NCI-H1694 (cell line): ENCODE measurements at places on chromosomes 1 and 21.
A peak's percentile ranks its signal among the peaks of the same experiment; 100 is the strongest.

DNA sequence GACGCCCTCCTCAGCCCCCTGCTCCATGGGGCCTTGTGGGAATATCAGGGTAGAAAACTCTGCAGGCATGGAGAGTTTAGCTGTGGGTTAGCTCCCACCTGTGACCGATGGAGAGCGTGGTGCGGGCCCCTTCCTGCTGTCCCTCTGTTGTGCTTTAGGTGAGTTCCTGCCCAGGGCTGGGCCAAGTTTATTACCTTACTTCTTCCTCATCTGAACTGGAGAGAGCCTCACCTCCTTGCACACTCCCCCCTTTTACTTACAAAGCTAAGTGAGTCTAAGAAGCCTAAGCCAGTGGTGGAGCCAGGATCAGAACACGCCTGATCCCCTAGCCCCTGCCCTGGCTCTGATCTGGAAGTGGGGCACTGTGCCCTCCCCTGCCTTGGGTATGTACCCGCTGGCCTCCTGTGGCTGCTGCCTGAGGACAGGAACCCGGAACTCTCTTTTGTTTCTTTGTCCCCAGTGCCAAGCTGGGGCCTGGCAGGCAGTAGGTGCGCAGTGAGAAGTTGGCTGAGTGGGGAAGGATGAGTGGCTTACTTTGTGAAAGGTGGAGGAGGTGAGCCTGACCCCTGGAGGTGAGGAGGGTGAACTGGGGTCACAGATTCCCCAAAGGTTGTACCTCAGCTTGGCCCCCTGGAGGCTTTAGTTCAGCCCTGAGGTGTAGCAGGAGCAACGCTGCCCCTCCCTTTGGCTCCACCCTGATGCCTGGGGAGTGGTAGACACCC is 32.9 kb downstream of the ARHGEF10L start:
- DNase-seq = no peak

DNA sequence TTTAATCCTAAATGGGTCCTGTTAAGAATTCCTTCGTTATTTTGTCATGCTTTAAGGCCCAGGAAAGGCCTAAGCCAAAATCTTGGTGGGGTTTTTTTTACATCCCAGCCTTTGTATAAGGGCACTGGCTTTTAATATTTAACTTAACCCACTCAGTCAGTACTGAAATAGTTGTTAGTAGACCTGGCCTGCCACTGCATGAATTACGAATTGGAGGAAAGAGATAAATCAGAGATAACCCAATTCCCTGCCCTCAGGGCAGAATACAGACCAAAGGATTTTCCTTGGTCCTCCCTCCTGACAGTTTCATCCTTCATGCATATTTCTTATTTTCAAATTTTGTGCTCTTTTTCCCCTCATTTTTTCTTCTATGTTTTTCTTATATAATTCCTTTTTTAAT is 193.0 kb downstream of the FASLG start:
- no peak for DNase-seq

GRCh38 chr1:1065265-1065939 is 8.7 kb downstream of the RNF223 start:
- DNase-seq = no peak

- DNase-seq = no peak
These were observed 26.3 kb upstream of the TGFBR3 start for GRCh38 chr1:91912266-91912665.

GRCh38 chr1:59139396-59139795 is 157.5 kb upstream of the FGGY start:
- no peak for DNase-seq

- no peak for DNase-seq
These were observed 55.4 kb upstream of the SCYL3 start for GRCh38 chr1:169949139-169949538.

- DNase-seq = peak; percentile 76
These were observed 9.8 kb upstream of the PHACTR4 start for GRCh38 chr1:28359592-28360239.

DNA sequence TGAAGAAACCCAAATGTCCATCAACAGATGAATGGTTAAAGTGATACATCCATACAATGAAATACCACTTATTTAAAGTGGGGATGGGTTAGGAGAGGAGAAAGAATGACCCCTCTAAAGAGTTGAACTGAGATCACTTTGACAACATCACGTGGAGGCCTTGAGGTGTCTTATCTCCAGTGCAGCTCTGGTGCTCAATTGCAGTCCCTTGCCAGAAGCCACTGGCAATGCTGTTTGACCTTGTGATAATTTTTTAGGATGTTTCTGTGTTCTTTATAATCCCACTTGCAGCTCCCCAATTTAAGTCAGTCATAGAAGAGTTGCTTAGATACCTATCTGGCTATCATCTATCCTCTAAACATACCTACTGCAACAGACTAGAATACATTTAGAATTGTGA is 167.6 kb downstream of the ZNF648 start:
- DNase-seq = no peak

DNA sequence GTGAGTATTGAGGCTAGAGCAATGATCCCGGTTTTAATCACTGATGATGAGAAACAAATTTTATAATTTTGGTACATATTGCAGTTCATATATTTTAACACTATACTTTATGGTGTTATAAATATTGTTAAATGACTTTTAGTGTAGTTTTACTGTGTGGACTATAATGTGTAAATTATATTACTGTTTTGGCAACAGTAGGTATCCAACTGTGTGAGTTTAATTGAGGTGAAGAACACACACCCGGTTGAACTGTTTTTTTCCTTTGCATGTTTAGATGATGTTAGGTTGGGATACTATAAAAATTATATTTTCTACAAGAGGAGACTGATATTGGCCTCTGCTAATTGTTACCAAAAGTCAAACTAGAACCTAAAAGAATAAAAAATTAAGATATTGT is 166.5 kb downstream of the SDCCAG8 start:
- DNase-seq = peak; percentile 100

DNA sequence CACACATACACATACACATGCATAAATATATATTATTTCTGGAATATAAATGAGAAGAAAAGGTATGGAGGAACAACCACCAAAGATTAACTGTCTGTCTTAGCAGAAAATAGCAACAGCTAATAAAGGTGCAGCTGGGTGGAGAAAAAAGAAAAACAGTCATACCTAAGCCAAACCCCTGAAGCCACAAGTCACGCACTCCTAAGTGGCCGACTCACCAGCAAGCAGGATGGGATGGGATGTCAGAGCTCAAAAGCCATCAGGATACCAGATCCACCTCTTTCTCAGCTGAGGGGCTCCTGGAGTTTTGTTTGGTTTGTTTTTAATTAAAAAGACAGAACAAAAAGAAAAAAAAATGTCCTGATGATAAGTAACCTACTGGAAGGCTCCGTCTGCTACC is 64.7 kb upstream of the HIVEP3 start:
- DNase-seq = no peak

- no peak for DNase-seq
These were observed 444.0 kb downstream of the NPHP4 start for GRCh38 chr1:5548266-5548665.
